ENCODE measurements at places on chromosomes 3 and 15.
A peak's percentile ranks its signal among the peaks of the same experiment; 100 is the strongest.

DNA sequence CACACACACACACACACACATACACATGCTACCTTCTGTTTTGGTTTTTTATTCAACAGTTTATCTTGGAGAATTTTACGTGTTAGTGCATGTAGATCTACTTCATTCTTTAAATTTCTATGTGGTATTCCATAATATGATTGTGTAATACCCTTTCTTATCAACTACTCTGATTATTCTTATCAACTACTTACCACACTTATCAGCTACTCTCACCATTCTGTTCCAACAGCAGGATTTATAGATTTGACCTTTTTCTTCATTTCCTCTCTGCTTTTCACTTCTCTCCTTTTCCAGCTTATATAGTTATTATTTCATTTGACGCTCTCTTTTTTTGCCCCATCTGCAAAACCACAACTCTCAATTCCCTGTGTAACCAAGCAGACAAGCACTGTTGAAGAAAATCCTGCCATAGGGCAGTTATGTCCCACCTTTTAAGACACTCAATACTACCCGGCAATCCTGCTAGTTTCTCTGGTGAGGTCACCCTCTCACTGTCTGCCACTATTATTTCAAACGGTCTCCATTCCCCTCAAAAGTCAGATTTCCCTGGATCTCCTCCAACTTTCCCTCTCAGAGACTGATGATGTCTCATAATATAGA, 56.9 kb upstream of the SATB1 start:
- DNase-seq = no peak

- no peak for DNase-seq
Measured at GRCh38 chr3:115095236-115095635, 51.9 kb downstream of the ZBTB20 start.

- no peak for DNase-seq
Measured at GRCh38 chr3:122403489-122403888, 12.4 kb downstream of the WDR5B start.

GRCh38 chr15:66566963-66567531, 1.2 kb upstream of the LCTL start:
- DNase-seq = peak; percentile 88

GRCh38 chr3:99400352-99400751, 238.0 kb upstream of the COL8A1 start:
- no peak for DNase-seq

DNA sequence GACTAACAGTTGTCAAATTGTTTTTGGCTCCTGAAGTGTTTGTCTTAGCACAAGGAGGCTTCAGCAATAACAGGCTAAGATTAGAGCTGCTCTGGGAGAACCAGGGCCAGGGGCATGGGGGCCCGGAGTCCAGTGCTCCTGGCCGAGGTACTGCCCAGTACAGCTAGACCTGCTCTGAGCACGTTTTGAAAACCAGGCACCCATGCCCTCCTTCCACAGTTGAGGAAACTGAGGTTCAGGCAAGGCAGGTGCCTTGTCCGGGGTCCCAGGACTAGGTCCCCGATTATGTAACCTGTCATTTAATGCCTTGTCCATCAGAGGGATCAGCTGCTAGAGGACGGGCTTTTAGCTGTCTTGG, 19.2 kb downstream of the KBTBD13 start:
- no peak for DNase-seq

DNA sequence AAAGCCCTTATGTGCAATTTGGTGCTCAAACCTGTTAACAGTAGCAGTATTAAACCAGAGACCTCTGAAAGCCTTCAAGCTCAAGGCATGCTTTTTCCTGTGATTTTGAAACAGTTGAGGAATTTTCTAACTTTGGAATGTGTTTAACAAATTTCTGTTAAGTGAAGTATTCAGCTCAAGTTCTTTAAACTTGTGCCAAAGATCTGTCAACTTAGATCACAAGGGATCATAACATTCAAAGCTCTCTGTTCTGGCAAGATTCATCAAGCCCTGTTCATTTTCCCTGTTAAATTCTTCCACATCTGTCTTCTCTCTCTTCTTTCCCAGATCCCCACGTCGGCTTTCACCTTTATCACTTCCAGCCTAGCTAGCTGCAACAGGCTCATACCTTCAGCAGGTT, 28.8 kb upstream of the RYK start:
- DNase-seq = no peak

- DNase-seq = no peak
Measured at GRCh38 chr3:182621435-182622240, 171.7 kb upstream of the ATP11B start.

DNA sequence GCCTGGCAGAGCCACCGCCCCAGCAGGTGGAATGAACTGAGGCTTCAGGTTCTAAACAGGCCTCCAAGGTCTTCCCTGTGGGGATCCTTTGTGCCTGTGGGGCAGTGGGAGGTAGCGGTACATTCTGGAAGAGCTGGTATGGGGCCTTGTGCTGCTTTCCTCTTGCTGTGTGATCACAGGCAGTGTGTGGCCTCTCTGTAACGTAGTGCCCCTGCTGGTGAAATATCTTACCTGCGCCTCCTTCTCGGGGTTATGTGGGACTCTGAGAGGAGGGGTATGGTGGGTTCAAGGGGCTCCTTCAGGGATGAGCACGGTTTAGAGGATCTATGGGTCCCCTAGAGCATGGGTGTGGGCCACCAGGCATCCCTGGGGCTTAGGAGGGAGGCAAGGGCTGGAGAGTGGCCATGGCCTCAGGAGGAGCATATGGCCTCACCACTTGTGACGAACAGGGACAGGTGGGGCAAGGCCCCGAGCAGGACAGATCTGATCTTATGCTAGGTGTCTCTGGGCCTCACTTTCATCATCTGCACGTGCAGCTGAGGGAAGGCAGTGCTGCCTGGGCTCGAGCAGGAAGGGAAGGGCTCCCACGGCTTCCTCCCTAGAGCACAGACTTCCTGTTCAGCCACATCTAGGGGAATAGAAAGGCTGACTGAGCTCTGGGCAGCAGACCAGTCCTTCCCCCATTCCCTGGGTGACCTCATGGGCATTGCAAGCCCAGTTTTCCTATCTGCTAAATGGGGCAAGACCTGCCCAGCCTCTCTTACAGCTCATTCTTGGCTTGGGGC, 1.9 kb upstream of the ALS2CL start:
- peak; percentile 60 for DNase-seq

- no peak for DNase-seq
Measured at GRCh38 chr3:187950671-187951070, 203.3 kb upstream of the LPP start.

DNA sequence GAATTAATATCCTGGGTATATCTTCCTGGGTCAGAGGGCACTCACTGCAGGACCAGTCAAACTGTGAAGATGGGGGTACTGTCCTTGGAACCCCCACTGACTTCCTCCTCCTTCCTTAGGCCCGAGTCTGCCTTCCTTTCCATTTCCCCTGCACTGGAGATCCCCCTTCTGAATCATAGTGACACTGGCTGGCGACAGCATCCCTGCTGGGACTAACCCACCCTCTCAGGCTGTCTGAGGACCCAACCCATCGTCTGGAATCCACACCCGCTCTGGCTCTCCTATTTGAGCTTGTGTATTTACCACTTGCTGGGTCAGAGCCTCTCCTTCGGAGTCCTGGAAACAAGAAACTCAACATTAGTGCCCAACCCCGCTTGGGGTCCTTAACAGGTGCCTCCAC, 21.2 kb downstream of the TMEM40 start:
- DNase-seq = no peak

DNA sequence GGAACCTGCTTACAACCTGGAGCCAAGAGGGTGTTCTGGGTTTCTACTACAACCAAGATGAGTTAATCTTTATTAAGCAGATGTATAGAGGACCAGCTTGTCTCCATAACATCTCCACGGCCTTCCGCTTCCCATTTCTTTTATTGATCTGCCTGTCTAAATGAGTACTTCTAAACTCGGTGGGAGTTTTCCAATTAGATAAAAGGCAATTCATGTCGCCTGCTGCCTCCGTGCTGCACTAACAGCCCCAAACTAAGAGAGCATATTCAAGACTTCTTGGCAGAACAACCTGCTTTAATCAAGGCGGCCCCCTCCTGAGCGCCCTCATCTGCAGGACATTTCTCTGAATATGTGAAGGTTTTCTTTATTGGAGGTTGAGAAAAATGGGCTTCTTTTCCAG, 270.1 kb downstream of the PDCD6IP start:
- no peak for DNase-seq

DNA sequence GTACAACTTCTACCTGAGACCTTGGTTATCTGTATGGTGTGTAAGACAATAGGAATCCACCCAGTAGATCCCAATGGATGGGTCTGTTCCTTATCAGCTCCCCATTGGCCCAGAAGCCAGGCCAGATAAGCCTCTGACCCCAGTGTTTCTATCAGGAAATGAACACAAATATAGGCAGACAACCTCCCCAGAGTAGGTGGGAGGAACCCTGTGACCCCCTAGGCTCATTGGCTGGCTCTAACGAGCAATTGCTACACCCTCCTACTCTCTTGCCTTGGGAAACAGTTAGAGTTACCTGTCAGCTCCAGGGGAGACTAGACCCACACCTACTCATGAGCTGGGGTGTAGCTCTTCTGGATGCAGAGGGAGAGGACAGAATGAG, 299.9 kb downstream of the UACA start:
- DNase-seq = peak; percentile 54

- DNase-seq = no peak
Measured at GRCh38 chr15:77461486-77461885, 40.8 kb downstream of the HMG20A start.

- DNase-seq = no peak
Measured at GRCh38 chr3:99625237-99625622, 13.2 kb upstream of the COL8A1 start.

DNA sequence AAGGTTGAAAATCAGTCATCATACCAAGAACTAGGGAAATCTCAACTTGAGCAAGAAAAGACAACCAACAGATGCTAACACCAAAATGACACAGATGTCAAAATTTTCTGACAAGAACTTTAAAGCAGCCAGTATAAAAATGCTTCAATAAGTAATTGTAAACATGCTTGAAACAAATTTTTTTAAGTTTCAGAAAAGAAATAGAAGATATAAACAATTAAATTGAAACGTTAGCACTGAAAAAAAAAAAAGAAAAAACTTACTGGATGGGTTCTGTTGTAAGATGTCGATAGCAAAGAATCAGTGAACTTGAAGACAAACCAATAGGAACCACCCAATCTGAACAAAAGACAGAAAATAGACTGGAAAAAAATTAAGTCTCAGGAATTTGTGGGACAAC, 8.0 kb downstream of the MYD88 start:
- no peak for DNase-seq

DNA sequence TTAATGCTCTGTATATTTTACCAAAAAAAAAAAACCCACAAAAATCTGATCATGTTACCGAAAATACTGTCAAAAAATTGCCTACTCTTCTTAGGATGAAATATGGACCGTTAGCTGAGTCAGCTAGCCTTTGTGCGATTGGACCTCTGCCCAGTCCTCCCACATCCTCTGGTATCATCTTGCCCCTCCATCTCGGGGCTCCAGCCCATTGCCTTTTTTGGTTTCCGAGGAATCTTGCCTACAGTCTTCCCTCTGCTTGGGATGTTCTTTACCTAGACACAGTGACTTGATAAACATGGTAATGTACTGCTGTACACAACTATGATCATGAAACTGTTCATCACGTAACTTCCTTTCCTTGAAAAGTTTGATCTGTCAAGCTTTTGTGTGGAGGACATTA, 371.4 kb downstream of the SV2B start:
- DNase-seq = no peak

GRCh38 chr3:177781686-177782161, 584.4 kb upstream of the TBL1XR1 start:
- no peak for DNase-seq
